ENCODE measurements at places on chromosomes 2 and 18. TPM values are rescaled to one million over a fixed set of nuclear protein-coding genes. Genes with fewer than 3 reads are reported as not detected.
A peak's percentile ranks its signal among the peaks of the same experiment; 100 is the strongest.

TACR1 gene
- 0.09 TPM for total RNA-seq

GRCh38 chr2:66854298-66854697 lies 419.4 kb downstream of the MEIS1 start:
- no peak for DNase-seq
- H3K27ac ChIP-seq, result no peak overlapping the region
- H3K27me3 ChIP-seq, result no peaks in the 10 kb centered on the region
- no peak overlapping the region for H3K4me3 ChIP-seq

PSMA8 gene
- not detected for total RNA-seq

IL36G gene
- total RNA-seq, result not detected

GRCh38 chr2:80086831-80087230 lies 217.7 kb downstream of the LRRTM1 start:
- H3K4me3 ChIP-seq, result no peak overlapping the region
- H3K36me3 ChIP-seq, result no peaks in the 10 kb centered on the region
- H3K27me3 ChIP-seq, result peaks cover under 1% of the 10 kb centered on the region
- DNase-seq, result no peak
- no peak overlapping the region for H3K27ac ChIP-seq

PDCD1 gene
- total RNA-seq, result not detected

PJVK gene
- 12.2 TPM for total RNA-seq

- no peaks in the 10 kb centered on the region for H3K27me3 ChIP-seq
- no peaks in the 10 kb centered on the region for H3K36me3 ChIP-seq
- H3K4me1 ChIP-seq, result peaks cover 46% of the 10 kb centered on the region
- no peak for DNase-seq
Observed at GRCh38 chr2:107772353-107772752, 54.3 kb upstream of the RGPD4 start.

DNA sequence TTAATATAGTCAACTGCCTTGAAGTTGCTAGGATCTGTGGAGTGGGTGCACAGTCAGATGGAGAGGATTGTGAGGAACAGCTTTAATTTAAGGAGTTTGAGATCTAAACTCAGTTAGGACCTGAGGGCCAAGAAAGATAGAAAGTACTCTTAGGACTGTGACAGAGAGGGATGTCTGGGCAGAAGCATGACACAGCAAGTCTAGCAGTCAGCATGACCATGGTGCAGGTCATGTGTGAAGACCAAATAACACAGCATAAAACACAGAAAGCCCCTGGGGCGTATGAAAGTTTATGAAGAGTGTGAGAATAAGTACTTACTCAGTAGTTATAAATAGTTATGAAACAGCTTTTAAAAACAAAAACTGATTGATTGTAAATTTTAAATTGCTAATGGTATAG lies 107.2 kb downstream of the GALNT1 start:
- H3K27me3 ChIP-seq, result no peaks in the 10 kb centered on the region
- H3K36me3 ChIP-seq, result peaks cover 17% of the 10 kb centered on the region
- no peak overlapping the region for H3K4me3 ChIP-seq
- peaks cover 9% of the 10 kb centered on the region for H3K4me1 ChIP-seq

- no peak overlapping the region for H3K4me3 ChIP-seq
- H3K27me3 ChIP-seq, result no peaks in the 10 kb centered on the region
- no peak overlapping the region for H3K27ac ChIP-seq
Observed at GRCh38 chr2:43980902-43981301, 14.9 kb downstream of the LRPPRC start.

ABHD1 gene
- 0.95 TPM for total RNA-seq

GRCh38 chr2:150464986-150465385 lies 22.5 kb downstream of the RND3 start:
- H3K27me3 ChIP-seq, result no peaks in the 10 kb centered on the region
- no peak overlapping the region for H3K4me3 ChIP-seq
- DNase-seq, result no peak
- peaks cover 18% of the 10 kb centered on the region for H3K36me3 ChIP-seq
- H3K4me1 ChIP-seq, result peaks cover 60% of the 10 kb centered on the region
- peak overlapping the region; percentile 73 for H3K27ac ChIP-seq

DNA sequence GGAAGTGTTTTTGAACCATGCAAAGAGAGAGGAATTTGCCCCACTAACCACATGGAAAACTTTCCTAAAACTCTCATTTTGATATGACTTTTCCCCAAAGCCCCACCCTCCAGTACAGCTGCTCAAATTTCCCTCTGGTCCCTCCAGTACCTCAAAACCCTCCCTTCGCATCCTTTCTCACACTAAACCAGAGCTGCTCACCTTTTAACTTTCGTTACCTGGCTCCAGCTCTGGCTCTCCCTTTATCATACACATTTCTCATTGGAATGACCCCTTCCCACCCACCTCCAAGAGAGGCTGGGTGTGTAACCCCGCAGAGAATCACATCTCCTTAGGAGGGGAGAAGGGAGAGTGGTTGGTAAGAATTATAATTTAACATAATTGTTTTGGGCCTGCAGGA lies 86.8 kb upstream of the NDUFV2 start:
- H3K4me1 ChIP-seq, result no peaks in the 10 kb centered on the region
- no peak for DNase-seq
- no peaks in the 10 kb centered on the region for H3K27me3 ChIP-seq
- H3K36me3 ChIP-seq, result peaks cover 3% of the 10 kb centered on the region
